ELF-1 (cell line): ENCODE measurements at places on chromosomes 4 and X.

DNA sequence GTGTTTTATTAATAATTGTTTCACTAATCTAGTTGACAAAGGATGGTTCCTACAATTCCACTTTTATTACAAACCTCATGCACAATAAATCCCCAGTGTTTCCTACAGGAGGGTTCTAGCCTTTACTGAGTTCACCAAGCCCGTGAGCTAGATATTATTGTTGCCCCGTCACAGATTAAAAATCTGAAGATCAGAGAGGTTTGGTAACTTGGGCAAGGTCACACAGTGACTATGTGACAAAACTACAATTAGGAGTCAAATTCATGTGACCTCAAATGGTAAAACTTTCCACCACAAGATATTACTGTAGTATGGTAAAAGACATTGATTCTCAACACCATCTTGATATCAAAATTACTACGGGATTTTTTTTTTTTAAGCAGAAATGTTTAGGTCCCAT lies 124.6 kb downstream of the BTC start:
- DNase-seq: no peak

DNA sequence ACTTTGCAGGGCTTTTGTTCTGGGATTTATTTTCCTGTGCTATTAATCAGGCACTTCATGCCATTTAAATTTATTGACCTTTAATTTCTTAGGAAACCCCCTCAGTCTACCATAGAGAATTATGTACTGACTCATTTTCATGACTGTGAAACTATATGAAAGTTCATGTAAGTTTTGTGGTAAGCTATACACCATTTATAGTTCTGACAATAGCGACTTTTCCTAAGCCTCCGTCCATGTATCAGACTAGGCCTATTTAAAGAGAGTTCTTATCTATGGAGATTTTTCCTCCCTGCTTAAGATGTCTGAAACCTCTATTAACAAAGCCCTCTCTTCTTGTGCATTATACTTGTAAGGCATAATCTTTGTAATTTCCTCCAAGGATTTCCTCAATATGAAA lies 111.6 kb downstream of the AFF2 start:
- no peak for DNase-seq

DNA sequence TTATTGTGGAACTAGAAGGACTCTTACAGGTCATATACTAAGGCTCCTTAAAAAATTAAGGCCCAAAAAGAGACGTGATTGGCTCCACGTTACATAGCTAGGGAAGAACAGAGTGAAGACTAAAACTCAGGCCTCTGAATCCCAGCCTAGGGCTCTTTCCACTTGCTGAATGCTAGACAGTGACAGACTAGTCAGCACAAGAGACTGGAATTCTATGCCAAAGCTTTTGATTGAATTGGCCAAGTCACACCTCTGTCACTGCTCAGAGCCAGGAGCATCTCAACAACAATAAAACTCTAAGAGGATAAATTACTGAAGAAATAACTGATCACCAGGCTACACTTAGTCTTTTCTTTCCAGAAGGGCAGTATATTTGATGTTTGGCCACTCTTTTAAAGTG lies 16.8 kb downstream of the DCX start:
- DNase-seq: no peak

- DNase-seq: no peak
These were observed 93.4 kb downstream of the REPS2 start for GRCh38 chrX:17039826-17040225.

GRCh38 chrX:73214426-73215094 lies at the start of gene NAP1L2:
Gene NAP1L2, minus strand, starts transcription at chrX:73214851. Its CDS starts 359 bp downstream, at chrX:73214492.
- DNase-seq: peak; percentile 81

GRCh38 chr4:28973587-28974350 lies 1746.4 kb upstream of the PCDH7 start:
- no peak for DNase-seq

- no peak for DNase-seq
These were observed 26.3 kb upstream of the TRPC3 start for GRCh38 chr4:121978172-121978516.

DNA sequence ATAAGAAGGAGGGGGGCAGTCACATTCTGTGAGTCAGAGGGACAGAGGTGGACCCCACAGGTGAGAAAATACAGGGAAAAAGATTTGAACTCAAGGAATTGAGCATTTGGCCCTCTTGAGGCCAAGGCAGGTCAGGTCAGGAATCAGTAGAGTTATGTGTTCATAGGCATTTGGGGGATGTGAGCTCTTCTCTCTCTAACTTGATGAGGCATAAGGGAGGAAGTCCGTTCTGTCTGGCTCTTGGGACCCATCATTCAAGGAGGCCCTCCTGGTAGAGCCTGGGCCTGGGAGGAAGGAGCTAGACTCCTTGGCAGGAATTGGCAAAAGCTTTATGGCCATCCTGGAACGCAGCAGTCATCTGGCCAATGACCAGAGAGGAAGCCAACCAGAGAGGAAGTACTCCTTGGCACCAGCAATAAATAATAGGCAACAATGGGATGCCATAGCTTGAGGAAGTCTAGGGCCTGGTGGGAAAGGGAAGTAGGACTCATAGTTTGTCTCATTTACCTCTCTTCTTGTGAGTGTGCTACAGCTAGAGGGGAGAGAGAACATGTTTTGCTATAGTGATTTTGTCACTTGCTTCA lies 53.0 kb downstream of the MSN start:
- DNase-seq: no peak

DNA sequence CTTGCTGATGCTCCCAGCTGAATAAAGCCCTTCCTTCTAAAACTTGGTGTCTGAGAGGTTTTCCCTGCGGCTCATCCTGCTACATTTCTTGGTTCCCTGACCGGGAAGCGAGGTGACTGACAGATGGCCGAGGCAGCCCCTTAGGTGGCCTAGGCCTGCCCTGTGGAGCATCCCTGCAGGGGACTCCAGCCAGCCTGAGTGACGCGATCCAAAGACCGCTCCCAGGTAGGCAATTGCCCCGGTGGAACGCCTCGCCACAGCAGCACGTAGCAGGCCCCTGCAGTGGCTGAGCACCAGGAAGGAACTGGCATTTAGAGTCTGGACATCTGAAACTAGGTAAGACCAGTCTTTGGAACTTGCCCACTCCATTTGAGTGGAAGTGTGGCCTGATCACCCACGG lies 139.6 kb downstream of the RELL1 start:
- no peak for DNase-seq
